ENCODE measurements at places on chromosomes 5 and 9.

- no peak for DNase-seq
Measured at GRCh38 chr9:69548681-69549080, 123.5 kb downstream of the APBA1 start.

- no peak for DNase-seq
Measured at GRCh38 chr9:108933231-108933717, 650 bp downstream of the ELP1 start.

- DNase-seq = no peak
Measured at GRCh38 chr9:93664549-93665120, 88.3 kb downstream of the PHF2 start.

DNA sequence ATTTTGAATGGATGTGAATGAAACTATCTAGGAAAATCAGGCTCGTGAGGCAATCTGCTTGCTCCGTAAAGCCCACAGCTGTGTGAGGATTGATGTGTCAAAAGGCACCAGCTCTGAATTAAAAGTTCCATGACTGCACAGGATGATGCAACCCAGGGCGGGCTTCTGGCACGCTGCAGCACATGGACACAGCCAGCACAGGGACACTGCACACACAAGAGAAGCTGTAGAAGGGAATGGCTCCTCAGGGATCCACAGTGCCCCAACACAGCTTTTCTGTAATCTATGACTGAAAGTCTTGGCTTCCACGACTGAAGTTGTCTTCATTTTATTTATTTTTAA is 151.0 kb downstream of the GCNT1 start:
- no peak for DNase-seq

All from stimulated activated CD8-positive, alpha-beta memory T cell treated with anti-CD3 and anti-CD28 coated beads, Interleukin-4, amount 100 ng/mL, for 24 hours (primary cell).